GM23248 (cell line): ENCODE measurements at places on chromosomes 4 and X. TPM values are rescaled to one million over a fixed set of nuclear protein-coding genes. Genes with fewer than 3 reads are reported as not detected.

DSPP gene
- total RNA-seq, result not detected in 2 replicates

IL13RA1 gene
- 51.2 and 55.8 TPM in 2 replicates for total RNA-seq

DNA sequence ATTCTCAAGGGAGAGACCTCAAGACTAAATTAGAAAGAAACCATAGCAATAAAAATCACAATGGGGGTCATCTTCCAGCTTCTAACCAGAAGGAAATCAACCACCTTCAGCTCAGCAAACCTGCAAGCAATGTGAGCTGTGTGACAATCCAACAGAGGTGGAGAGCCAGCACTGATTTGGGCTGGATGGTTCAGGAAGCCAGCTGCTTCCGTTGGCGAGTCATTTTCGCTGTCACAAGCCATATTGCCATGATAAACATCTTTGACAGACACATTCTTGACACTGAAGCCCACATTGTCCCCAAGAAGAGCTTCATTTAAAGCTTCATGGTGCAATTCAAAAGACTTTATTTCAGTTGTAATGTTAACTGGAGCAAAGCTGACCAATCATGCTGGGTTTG, 22.7 kb downstream of the F8A1 start:
- H3K36me3 ChIP-seq, result no peaks in the 10 kb centered on the region
- no peak for DNase-seq
- no peak overlapping the region for H3K27ac ChIP-seq
- H3K4me1 ChIP-seq, result no peaks in the 10 kb centered on the region
- H3K4me3 ChIP-seq, result no peak overlapping the region
- H3K27me3 ChIP-seq, result no peaks in the 10 kb centered on the region

- H3K4me3 ChIP-seq, result no peak overlapping the region
- DNase-seq, result no peak
Measured at GRCh38 chr4:20754036-20754435, 53.8 kb downstream of the PACRGL start.
